NCI-H1417 treated with DMSO at 0.1 percent for 48 hours (cell line): ENCODE measurements at places on chromosomes 7 and 10.

- no peak for DNase-seq
Measured at GRCh38 chr7:5635006-5635405, 146.5 kb downstream of the RNF216 start.

GRCh38 chr10:51112013-51112412 lies 37.7 kb downstream of the PRKG1 start:
- DNase-seq: no peak

- no peak for DNase-seq
Measured at GRCh38 chr7:6437251-6437650, 10.5 kb downstream of the DAGLB start.

GRCh38 chr10:128814024-128814423 lies 653.0 kb upstream of the MGMT start:
- no peak for DNase-seq

GRCh38 chr10:22086730-22087401 lies 83.3 kb upstream of the DNAJC1 start:
- DNase-seq: peak; percentile 0
